ENCODE measurements at places on chromosomes 11 and 22.

DNA sequence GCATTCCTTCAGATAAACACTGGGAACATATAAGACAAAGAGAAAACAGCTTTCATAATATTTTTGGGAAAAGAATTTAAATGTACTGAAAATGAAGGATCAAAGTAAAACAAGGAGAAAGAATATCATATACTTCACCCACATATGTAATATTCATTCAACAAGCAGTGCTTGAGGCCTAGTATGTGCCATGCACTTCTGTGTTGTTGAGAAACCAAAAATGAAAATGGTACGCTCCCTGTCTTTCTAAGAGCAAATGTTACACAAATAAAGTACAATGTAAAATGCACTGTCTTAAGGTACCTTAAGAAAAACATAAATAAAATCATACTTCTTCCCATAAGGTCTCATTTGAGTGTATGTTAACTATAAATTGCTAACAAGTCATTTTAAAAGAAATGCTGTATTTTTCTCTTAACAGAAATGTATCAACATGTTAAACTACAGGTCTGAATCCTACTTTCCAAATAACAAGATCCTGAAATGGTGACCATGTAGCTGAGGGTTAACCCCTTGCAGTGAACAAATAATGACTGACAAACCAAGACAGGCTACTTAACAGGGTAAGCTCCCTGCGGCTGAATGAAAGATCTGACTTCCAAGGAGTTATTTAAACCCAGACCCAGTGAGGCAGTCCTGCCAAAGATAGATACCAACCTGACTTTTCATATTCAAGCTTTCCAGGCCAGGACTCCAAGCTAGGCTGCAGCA lies 377.6 kb downstream of the DCDC1 start:
- no peak for DNase-seq

GRCh38 chr11:19259487-19260345 lies 19.0 kb upstream of the E2F8 start:
- no peak for DNase-seq

DNA sequence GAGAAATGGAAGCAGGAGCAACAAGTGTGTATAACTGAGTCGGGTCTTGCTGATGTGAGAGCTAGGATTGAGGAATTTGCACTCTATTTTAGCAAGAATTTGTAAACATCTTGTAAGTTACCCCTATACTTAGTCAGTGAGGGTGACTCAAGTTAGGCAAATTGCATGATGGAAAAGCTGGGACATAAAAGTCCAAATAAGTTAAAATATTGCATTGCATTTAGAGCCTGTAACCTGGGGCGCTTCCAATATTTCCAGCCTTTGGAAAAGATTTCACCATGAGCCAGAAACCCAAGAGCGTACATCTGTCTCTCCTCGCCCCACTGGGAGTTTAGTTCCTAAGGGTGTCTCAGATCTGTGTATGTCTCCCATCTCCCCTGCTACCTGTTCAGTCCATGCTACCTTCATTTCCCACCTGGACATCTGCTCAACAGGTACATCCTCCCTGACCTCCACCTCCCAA lies 37.0 kb upstream of the ACCSL start:
- DNase-seq, result peak; percentile 88

DNA sequence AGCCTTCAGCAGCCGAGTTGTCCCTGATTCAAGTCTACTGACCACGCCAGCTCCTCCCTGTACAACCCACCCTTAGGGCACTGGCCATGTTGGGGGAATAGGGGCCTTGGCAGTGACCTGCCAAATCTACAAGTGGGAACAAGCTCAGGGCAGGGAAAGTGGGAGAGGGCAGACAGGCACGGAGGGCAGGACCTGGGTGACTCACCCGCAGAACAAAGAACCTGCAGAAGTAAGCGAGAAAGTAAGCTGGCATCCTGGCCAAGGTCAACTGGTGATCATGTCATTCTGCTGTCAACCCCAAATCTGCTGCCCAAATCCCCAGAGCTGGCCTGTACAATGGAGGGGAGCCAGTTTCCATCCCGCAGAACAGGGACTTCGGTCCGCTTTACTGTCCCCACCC lies 7.9 kb upstream of the SCGB1A1 start:
- DNase-seq, result peak; percentile 25

DNA sequence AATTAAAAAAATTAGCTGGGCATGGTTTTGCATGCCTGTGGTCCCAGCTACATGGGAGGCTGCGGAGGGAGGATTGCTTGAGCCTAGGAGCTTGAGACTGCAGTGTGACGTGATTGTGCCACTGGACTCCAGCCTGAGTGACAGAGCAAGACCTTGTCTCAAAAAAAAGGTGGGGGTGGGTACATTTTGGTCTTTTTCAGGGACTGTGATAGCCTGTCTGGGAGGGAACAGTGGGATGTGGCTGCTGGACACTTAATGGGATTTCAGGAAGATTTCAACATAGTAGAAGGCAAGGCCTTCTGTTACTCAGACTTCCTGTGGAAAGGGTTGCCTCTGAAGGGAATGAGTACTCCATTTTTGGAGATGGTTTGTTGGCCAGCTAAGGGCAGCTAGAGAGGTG lies 40.6 kb downstream of the RELT start:
- DNase-seq, result no peak

DNA sequence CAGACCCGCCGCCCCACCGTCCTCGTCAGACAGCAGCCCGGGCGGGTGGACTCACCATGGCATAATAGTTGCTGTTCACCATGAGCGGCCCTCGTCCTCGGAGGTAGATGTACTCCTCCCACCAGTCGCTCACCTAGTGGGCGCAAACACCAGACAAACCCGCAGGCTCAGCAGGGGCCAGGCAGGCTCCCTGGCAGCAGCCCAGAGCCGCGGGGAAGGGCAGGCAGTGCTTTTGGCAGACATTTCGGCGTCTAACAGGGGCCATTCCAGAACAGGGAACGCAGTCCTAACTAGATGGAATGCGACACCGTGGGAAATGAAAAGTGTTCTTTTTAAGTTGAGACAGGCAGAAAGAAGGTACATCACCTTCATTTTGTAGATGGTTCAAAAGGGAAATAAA lies 44.9 kb downstream of the CPT1A start:
- no peak for DNase-seq

GRCh38 chr11:36452236-36452940 lies 57.7 kb downstream of the TRAF6 start:
- no peak for DNase-seq

DNA sequence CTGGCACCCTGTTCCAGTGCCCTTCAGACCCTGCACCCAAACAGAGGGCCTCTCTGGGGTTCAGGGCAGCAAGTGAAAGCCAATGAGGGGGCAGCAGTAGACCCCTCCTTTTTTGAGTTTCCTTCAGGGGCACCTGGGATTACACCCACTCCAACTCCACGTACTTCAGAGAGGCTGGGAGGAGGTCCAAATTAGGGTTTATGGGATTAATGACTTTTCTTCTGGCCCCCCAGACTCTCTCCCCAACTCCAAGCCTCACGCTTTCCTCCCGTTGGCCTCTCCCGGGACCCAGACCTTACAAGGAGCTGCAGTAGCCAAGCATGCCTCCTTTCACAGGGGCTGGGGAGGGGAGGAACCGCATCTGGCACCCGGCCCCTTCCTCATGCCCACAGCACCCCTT lies 101.7 kb downstream of the NECTIN1 start:
- DNase-seq, result peak; percentile 26

DNA sequence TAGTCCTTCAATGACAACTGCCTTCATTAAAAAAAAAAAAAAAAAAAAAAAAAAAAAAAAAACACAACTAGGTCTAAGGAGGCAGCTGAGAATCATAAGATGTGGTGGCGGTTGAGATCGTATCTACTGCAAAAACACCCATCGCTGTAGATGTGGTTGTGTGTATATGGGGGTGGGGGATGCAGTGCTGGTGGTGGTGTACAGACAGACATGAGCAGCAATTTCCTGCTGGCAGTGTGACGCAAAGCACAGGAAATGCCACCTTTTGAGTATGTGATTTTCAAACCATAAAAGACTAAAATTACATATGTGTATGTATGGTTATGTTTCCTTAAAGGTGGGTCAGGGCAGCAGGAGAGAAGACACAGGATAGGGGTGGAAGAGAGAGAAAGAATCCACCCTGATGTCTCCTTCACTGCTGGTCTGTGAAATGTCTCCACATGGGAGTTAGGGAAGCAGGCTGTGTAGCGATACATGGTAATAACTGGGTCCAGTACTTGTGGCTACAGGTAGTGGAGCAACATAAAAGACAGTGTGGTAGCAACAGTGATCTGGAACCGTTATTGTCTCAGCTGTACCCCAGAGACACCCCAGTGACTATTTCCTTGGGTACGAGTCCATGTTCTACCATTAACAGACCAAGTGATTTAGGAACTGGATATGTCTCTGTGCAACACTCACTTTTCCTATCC lies 57.9 kb downstream of the SYTL2 start:
- DNase-seq, result no peak

DNA sequence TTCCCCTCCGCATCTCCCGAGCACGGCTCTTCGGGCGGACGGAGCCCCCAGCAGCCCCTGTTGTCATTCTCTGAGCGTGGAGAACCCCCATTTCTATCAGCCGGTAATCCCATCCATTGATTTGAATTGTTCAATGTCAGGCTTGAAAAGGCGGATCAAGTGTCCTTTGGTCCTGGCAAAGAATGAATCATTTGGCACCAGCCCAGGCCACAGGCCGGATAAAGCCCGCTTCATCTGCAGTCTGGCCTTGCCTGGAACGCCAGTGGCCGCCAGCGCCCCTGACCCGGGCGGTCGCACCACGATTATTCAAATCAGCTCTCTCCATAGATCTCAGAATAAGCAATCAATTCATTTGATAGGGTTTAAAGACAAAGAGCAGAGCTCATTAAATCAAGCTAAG lies 188.9 kb downstream of the BRD1 start:
- DNase-seq, result no peak

DNA sequence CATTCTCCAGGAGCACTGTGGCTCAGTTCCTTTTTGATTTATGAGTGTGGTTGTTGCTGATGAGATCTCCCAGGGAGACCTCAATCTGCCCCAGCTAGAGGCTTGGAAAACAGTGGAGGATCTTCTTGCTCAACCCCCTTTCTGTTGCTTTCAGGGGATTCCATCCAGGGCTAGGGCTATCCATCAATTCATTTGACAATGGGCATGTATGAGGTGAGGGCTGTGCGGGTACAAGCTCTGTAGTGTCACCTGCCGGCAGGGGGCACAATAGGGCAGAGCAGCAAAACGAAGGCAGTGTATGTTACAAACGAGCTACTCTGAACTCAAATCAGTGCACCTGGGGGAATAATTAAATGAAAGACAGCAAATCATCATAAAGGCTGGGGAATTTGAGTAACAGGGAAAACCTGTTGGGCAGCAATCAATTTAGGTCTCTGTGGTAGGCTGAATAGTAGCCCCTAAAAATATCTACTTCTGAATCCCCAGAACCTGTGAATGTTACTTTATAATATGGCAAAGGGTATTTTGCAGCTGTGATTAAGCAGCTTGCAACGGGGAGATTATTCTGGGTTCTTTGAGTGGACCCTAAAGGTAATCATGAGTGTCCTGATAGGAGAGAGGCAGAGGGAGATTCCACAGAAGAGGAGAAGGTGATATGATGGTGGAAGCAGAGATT lies 170.3 kb upstream of the ZBED5 start:
- peak; percentile 44 for DNase-seq

- no peak for DNase-seq
Measured at GRCh38 chr11:134030853-134031252, 38.0 kb upstream of the JAM3 start.

DNA sequence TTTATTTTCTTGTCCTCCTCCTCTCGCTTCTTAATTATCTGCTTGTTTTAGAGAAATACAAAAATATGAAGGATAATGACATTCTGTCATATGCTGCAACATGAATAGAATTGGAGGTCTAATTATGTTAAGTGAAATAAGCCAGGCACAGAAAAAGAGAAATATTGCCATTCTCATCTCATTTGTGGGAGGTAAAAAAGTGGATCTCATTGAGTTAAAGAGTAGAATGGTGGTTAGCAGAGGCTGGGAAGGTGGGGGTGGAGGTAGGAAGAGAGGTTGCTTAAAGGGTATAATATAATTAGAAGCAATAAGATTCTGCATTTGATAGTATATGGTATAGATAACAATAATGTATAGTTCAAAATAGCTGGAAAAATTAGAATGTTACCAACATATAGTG lies 231.3 kb downstream of the JRKL start:
- DNase-seq, result no peak

- DNase-seq, result peak; percentile 85
Measured at GRCh38 chr11:86497310-86497709, 122.6 kb downstream of the CCDC81 start.

DNA sequence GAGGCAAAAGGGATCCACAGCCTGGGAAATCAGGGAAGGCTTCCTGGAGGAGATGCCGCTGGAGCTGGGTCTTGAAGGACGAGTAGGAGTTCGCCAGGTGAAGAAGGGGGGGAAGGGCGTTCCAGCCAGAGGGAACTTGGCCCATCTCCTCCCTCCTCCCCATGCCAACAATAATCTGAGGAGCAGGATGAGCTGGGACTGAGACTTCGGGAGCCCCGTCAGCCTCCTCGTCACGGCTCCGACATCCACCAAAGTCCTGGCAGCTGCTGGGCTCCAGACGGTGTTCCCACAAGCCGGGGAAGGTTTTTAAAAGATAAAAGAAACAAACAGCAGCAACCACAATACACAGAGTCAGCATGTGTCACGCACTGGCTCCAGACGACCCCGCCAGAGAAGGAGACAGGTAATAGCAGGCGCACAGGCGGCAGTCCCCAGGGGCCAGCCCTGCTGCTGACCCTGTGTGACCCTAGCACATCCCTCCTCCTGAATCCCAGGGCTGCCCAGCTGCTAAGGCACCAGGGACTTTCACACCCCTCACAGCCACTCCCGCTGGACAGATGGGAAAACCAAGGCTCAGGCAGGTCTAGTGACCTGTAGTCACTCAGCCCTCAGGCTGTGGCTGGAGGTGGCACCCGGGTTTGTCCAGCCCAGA lies 37.3 kb downstream of the NUP50 start:
- peak; percentile 97 for DNase-seq

- DNase-seq, result no peak
Measured at GRCh38 chr11:28038775-28039174, 69.2 kb downstream of the KIF18A start.

DNA sequence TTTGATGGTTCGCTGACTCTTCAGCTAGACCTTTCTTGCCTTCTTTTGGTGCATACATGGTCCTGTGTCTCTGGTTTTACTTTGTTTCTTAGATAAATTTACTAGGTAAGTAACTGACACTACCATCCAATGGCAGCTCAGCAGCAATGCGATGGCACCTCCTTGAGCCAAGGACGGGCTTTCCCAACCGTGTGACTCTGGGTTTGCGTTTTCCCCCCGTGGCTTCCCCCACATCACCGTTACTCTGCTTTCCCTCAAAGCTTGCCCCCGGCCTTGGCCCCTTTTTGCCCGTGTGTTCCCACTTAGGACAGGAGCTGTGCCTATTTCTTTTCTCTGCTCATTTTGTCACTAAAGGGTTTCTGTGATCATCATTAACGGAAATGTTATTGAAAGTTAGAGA lies 41.5 kb downstream of the TBC1D22A start:
- DNase-seq, result no peak

DNA sequence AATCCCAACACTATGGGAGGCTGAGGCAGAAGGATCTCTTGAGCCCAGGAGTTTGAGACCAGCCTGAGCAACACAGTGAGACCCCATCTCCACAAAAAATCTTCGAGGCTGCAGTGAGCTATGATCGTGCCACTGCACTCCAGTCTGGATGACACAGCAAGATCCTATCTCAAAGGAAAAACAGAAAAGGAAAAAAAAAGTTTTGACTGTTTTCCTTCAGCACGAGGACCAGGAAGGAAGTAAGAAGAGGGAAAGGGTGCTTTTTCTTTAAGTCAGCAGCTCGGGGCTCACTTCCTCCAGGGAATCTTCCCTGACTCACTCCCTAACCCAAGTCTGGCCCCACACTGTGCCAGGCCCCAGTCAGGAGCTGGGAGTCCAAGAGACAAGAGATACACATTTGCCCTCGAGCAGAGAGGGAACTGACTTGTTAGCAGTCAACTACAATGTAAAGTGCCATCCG lies 14.2 kb downstream of the ARRB1 start:
- peak; percentile 92 for DNase-seq
